ENCODE measurements at places on chromosomes 2 and 18. TPM values are rescaled to one million over a fixed set of nuclear protein-coding genes. Genes with fewer than 3 reads are reported as not detected.

DNA sequence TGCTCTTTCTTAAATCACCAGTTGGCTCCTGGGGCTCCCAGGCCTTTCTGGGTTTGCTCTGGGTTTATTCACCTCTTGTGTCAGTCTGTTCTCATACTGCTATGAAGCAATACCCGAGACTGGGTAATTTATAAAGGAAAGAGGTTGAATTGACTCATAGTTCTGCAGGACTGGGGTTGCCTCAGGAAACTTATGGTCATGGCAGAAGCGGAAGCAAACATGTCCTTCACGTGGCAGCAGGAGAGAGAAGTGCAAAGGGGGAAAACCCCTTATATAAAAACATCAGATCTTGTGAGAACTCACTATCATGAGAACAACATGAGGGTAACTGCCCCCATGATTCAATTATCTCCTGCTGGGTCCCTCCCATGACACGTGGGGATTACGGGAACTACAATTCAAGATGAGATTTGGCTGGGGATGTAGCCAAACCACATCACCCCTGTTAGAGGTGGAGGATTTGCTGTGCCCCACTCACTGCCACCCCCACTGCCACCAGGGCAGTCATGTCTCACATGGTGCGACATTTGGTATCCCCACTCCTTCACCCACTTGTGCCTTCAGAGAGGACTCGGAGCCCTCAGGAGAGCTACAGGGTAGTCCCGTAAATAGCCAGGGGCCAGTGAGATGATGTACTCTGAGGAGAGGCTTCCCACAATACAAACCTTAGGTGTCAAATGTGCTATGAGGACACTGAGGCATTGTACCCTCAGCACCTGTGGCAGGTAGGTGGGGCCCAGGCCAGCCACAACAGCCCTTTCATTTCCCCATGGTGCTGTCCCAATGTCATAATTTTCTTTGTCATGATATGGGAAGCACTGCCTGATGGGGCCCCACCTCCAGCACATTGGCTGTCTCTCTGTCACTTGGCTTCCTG is 35.7 kb downstream of the CDC42EP3 start:
- H3K36me3 ChIP-seq: peaks cover 5% of the 10 kb centered on the region
- peak overlapping the region; percentile 67 for H3K4me3 ChIP-seq

DNA sequence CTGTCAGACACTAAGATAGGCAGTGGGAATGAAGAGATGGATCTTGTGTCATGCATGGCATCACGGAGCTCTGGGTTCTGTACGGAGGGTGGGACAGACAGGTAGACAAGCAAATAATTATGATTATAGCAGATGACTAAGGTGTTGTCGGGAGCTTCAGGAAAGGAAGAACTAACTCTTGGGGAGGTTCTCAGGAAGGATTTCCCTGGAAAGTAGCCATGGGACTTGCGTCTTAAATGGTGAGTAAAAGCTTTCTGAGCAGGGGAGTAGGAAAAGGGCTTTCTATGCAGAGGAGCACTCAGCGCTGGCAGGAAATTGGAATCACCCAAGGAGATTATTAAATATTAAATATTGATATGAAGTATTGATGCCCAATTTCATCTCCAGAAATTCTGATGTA is 35.5 kb downstream of the ATOH8 start:
- H3K27ac ChIP-seq: no peak overlapping the region
- no peaks in the 10 kb centered on the region for H3K36me3 ChIP-seq
- H3K4me1 ChIP-seq: peaks cover 16% of the 10 kb centered on the region
- peaks cover 3% of the 10 kb centered on the region for H3K27me3 ChIP-seq
- DNase-seq: no peak

- no peak overlapping the region for H3K4me3 ChIP-seq
- no peaks in the 10 kb centered on the region for H3K4me1 ChIP-seq
- no peaks in the 10 kb centered on the region for H3K36me3 ChIP-seq
- DNase-seq: no peak
- H3K27me3 ChIP-seq: peaks cover 17% of the 10 kb centered on the region
- no peak overlapping the region for H3K27ac ChIP-seq
Observed at GRCh38 chr2:98334439-98335078, 11.7 kb upstream of the CNGA3 start.

GRCh38 chr2:78561876-78562275 is 463.6 kb upstream of the REG3G start:
- H3K4me1 ChIP-seq: no peaks in the 10 kb centered on the region
- H3K36me3 ChIP-seq: no peaks in the 10 kb centered on the region
- H3K27ac ChIP-seq: no peak overlapping the region
- DNase-seq: no peak
- H3K4me3 ChIP-seq: no peak overlapping the region

DNA sequence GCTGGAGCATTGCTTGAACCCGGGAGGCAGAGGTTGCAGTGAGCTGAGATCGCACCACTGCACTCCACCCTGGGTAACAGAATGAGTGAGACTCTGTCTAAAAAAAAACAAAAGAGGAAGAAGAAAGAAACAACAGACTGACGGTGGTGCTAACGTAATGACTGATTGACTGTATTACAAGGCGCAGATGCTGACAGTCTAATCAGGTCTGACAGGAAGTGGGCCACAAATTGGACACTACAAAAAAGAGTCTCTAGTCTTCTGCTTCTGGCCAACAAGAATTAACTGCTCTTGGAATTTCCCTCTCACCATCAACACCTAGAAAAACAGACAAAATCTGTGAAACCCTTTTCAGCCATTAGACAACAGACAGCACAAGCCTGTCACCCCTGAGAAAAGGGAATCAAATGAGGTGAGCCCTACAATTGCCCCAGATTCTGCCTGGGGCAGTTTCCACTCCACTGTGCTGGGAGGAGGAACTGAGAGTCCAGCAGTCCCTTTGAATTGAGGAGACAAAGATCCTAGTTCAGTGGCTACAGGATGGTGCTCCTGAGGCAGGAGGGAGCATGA is 43.3 kb downstream of the SNED1 start:
- H3K27me3 ChIP-seq: peaks cover 3% of the 10 kb centered on the region
- no peak for DNase-seq
- H3K36me3 ChIP-seq: no peaks in the 10 kb centered on the region
- H3K4me3 ChIP-seq: no peak overlapping the region

DNA sequence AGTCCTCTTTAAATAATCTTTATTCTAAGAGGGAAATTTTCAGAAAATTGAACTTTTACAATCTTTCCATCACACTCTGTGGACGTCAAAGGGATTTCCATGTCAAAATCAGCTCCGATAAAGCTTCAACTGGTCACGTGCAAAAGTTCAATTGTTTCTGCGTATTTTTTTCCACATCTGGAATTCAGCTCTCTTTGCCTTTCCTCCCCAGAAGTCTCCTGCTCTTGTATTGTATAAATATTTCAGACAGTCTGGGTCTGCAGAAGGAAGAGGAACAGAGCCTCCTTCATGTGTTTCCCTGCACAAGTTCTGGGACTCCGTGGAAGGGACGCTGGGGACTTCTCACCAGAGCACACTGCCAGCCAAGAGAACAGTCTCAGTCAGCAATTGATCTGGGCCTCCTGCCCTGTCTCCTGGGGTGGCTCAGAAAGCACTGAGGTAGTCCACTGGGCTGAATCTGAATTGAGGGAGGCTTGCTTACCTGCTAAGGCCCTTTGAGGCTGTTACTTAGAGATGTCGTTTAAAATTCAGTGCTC is 251.5 kb downstream of the TFCP2L1 start:
- peaks cover 8% of the 10 kb centered on the region for H3K27me3 ChIP-seq
- no peak overlapping the region for H3K27ac ChIP-seq
- H3K4me1 ChIP-seq: no peaks in the 10 kb centered on the region
- no peak overlapping the region for H3K4me3 ChIP-seq

- peak overlapping the region; percentile 92 for H3K4me3 ChIP-seq
- DNase-seq: peak; percentile 82
- H3K36me3 ChIP-seq: peaks cover 47% of the 10 kb centered on the region
- H3K4me1 ChIP-seq: peaks cover 87% of the 10 kb centered on the region
Observed at GRCh38 chr2:97718051-97718882, 4.9 kb downstream of the ZAP70 start.

DNA sequence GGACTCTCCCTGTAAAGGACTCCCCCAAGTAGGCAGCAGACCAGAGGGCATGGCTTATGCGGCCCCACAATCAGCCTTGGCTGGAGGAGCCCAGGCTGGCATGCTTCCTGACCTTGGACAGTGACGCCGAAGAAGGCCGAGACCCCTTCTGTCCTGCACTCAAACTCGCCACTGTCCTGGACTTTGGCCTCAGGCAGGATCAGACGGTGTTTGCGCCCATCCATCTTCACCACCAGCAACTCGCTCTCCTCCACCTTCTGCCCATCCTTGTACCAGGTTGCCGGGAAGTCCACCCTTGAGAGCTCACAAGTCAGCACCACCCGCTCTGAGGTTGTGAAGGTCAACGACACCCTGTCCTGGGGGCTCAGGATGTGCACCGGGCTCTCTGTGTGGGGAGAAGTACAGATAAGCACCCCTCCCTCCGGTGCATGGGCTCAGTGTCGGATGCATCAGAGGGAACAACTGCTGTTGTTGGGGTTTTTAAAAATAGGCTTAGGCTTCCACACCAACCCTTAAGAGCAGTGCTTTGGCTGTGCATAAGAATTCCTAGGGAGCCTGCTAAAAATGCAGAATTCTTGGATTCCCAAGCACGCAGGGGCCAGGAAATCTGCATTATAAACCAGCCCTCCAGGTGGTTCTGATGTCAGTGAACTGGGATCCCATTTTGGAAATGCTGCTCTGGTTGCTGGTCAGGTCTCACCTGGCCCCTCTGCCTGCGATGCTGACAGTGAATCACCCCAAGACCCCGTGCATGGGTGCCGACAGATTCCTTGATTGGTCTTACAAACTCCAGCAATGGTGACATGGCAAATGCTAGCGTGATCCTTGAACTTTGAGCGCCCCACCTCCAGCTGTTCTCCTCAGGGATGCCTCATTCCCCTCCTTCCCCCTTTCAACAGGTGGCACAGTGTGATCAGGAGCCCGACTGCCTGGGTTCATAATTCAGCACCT is 5.9 kb downstream of the OBSL1 start:
- no peaks in the 10 kb centered on the region for H3K4me1 ChIP-seq
- DNase-seq: no peak
- no peak overlapping the region for H3K27ac ChIP-seq
- H3K4me3 ChIP-seq: no peak overlapping the region
- peaks cover 15% of the 10 kb centered on the region for H3K27me3 ChIP-seq

GRCh38 chr2:42256505-42256904 is 87.4 kb downstream of the EML4 start:
- DNase-seq: peak; percentile 29
- peaks cover 38% of the 10 kb centered on the region for H3K4me1 ChIP-seq
- peak overlapping the region; percentile 87 for H3K27ac ChIP-seq
- H3K27me3 ChIP-seq: no peaks in the 10 kb centered on the region
- H3K36me3 ChIP-seq: no peaks in the 10 kb centered on the region

DNA sequence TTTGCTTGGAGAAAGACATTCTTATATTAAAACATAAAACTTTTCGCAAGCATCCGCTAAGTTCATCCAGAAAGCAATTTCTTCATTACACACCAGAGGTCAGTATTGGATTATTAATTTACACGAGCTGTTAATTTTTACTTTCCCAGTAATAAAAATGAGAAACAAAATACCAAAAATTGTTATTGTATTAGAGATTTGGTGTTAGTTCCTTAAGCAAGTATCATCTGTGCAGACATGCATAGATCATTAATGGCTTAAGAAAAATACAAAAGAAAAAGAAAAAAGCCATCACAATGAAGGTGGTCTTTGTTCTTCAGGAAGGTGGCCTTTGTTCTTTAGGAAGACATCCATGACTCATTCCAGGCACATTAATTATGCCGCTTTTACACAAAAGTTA is 53.6 kb upstream of the HNMT start:
- H3K36me3 ChIP-seq: no peaks in the 10 kb centered on the region
- H3K4me3 ChIP-seq: no peak overlapping the region
- DNase-seq: no peak
- H3K4me1 ChIP-seq: no peaks in the 10 kb centered on the region
- H3K27ac ChIP-seq: no peak overlapping the region
- H3K27me3 ChIP-seq: peaks cover 2% of the 10 kb centered on the region

DNA sequence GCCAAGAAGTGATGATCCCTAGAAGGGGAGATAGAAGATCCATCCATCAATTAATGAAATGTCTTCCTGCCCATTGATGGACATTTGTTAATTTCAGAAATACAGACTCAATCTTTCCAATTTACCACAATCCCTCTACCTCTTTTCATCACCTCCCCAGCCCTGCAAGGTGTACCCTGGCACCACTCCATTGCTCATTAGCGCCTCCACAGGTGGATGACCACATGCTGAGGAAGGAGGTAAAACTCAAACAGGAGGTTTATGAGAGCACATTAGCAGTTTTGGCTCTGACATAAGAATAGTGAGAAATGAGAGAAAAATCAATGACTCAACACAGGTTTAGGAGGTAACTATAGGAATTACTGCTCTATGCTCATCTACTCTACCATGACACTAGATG is 208.0 kb downstream of the C1D start:
- H3K4me3 ChIP-seq: no peak overlapping the region
- no peak overlapping the region for H3K27ac ChIP-seq
- H3K27me3 ChIP-seq: peaks cover 5% of the 10 kb centered on the region

GRCh38 chr18:33578518-33579348 is 714 bp downstream of the ASXL3 start:
- H3K36me3 ChIP-seq: peaks cover 3% of the 10 kb centered on the region
- peak overlapping the region; percentile 50 for H3K4me3 ChIP-seq
- H3K27ac ChIP-seq: no peak overlapping the region
- peaks cover 2% of the 10 kb centered on the region for H3K4me1 ChIP-seq
- H3K27me3 ChIP-seq: peaks cover 13% of the 10 kb centered on the region

GRCh38 chr2:98445683-98446581 is 1.3 kb downstream of the INPP4A start:
- H3K36me3 ChIP-seq: no peaks in the 10 kb centered on the region
- peak overlapping the region; percentile 90 for H3K27ac ChIP-seq
- peak; percentile 46 for DNase-seq
- peaks cover 25% of the 10 kb centered on the region for H3K27me3 ChIP-seq
- peaks cover 62% of the 10 kb centered on the region for H3K4me1 ChIP-seq

The UGT1A8 gene
- polyA plus RNA-seq: not detected

The FLACC1 gene
- 0.94 TPM for polyA plus RNA-seq

The KYNU gene
- polyA plus RNA-seq: 4.4 TPM

The CPO gene
- polyA plus RNA-seq: not detected

The CYP26B1 gene
- not detected for polyA plus RNA-seq

The ALPG gene
- not detected for polyA plus RNA-seq

The MTCL1 gene
- polyA plus RNA-seq: not detected

The ABCB11 gene
- not detected for polyA plus RNA-seq
